ENCODE measurements at places on chromosomes 4 and X.

DNA sequence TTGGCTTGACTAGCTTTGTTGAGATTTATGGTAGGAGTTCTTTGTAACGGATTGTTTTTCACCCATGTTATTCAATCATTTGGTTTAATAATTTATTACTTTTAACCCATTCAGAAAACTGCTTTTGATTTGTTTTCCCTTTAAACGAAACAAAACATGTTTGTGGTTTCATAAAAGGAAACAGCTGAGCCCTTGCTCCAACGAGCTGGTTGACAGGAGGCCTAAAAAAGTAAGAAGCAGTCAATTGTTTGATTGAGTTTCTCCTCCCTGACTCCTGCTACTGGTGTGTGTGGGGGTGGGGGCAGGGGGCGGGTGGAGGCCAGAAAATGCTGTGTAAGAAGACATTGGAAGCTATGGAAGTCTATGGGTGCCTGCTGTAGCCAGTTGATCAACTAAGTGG, 102.8 kb downstream of the CHRDL1 start:
- DNase-seq: no peak

DNA sequence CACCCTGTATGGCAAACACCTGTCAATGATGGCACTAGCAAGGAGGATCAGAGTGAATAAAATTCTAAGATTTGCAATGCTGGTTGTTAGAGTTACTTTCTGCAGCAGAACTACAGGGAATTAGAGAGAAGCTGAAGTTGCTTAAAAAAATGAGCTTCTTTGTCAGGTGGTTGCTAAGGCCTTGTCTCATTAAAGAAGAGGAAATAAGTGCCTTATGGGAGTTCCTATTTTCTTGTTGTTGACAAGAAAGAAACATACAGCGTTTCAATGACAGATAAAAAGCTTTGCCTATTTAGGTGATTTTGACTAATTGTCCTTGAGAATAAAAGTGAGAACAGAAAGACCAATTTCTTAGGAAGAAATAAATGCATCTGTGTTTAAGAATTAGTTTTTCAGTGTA, 106.0 kb upstream of the ARHGAP24 start:
- DNase-seq: no peak

DNA sequence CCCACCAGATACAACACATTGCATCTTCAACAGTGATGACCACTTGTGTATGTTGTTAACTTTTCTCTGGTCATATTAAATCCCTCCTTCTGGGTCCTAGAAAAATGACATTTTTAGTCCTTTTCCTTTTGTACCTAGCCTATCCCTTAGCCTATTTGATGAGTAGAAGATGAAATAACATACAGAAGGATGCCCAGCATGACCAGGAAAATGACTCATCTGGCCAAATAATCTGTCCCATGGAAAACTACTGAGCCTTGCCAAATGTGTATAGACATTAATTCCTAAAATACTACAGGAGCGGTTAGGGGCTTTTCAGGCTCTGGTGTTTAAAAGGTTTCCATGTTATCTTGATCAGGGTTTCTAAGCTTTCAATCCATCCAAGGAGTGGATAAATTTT, 129.0 kb upstream of the KCNIP4 start:
- DNase-seq: no peak

GRCh38 chrX:45803383-45803921, 602.8 kb upstream of the DIPK2B start:
- no peak for DNase-seq
